ENCODE measurements at places on chromosomes 7 and 10.

GRCh38 chr10:33117816-33118215 is 159.8 kb upstream of the ITGB1 start:
- no peak for DNase-seq

DNA sequence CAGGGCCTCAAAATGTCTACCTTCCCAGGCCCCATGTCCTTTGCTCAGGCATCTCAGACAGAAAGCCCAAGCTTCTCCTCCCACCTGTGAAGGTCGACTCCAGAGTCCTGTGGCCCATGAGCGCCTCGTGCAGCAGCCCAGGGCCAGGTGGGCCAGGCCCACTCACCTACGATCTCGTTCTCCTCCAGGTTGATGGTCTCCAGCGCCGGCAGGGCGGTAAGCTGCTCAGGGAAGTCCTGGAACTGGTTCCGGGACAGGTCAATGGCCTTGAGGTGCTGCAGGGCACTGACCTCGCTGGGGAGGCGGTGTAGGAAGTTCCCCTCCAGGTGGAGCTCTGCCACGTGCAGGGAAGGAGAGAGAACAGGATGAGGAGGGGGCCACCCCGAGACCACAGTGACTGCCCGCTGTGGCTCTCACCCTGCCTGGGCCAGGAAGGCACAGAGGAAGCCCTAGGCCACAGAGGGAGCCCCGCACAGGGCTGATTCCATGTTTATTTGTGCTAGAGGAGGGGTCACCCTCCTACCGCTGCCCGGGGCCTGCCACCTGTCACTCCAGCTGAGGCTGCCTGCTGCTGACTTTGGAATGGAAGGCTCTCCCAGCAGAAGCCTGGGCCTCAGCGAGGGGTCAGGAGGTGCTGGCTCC is 40.0 kb upstream of the NPFFR1 start:
- peak; percentile 69 for DNase-seq

- DNase-seq: no peak
Measured at GRCh38 chr10:118812393-118812740, 57.6 kb upstream of the CACUL1 start.

DNA sequence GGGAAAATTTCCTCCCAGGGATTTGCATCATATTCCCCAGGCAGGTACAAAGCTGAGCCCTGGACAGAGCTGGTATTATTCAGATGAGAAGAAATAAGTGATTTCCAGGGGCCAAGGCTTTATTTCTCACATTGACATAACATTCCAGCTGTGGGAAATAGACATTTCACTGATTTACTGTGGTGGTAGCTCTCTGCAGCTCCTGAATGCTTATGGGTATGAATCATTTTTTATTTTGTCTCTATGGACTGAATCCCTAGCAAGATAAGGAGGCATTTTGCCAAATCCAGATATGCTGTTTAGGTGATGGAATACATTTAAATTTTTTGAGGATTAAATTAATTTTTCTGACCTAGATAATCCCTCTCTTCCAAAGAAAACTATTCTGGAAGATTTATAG is 97.9 kb downstream of the MTPN start:
- peak; percentile 21 for DNase-seq

DNA sequence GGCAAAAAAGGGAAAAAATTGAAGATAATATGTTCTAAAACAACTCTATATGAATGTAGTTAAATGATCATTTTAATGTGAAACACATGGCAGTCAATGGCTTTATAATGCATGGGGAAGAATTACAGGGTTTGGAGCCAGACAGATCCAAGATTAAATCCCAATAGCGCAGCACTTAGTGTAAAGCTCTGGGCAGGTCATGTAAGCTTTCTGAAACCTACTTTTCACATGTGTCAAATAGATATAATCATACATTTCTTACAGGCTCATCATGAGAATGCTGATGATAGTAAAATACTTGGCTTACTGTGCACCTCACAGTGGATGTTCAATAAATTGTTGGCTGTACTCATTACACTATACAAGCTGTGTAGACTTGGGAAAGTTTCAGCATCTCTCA is 48.0 kb upstream of the ZNF365 start:
- DNase-seq: no peak

Data from SJCRH30 (cell line).